MCF 10A (cell line): ENCODE measurements at places on chromosomes 3 and 15. TPM values are rescaled to one million over a fixed set of nuclear protein-coding genes. Genes with fewer than 3 reads are reported as not detected.

The LZTFL1 gene
- total RNA-seq: 30.5 and 39.5 TPM in 2 replicates

The FLNB gene
- 580 and 593 TPM in 2 replicates for total RNA-seq

DNA sequence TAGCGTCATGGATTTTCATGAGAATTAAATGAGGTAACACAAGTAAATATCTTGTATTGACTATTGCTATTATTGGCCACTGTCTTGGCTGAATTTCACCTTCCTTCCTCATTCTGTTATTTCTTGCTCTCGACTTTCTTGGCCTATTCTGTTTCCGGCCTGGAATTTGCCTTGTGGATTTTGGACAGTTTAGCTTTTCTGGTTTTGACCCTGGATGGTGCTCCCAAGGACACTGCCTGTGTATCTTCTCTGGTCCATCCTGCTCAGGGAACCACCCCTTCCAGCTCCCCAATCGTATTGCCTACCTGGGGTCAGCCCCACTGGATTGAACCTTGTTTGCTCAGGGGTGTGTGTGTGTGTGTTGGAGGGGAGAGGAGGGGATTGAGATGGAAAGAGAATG lies 376.2 kb upstream of the C2CD4B start:
- no peak overlapping the region for H3K27ac ChIP-seq
- no peaks in the 10 kb centered on the region for H3K36me3 ChIP-seq
- no peaks in the 10 kb centered on the region for H3K27me3 ChIP-seq
- no peak for DNase-seq
- H3K4me1 ChIP-seq: peaks cover 13% of the 10 kb centered on the region
- no peak overlapping the region for H3K4me3 ChIP-seq

DNA sequence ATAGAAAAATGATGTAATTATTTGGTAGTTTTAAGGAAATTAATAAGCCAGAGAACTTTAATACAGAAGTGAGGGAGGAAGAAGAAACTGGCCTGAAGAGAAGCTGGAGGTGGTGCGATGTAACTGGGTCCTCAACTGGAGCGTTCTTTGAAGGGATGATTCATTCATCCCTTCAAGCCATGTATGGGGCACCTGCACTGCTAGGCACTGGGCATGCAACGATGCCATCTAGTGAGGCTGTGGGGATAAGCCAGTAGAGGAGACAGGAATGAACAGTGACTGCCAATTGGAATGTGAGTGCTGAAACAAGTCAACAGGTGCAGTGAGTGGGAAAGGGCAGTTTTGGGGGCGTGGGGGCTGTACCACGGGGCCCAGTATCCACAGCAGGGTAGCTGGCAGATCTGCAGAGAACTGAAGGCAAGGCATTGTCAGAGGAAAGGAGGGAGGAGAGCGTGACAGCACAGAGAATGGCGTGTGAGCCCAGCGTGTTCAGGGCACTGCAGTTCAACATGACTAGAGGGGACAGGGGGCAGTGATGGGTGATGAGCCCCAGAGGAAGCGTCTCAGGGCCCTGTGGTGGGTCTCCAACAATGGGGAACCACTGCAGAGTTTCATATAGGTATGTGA lies 3.8 kb upstream of the KIF23 start:
- no peaks in the 10 kb centered on the region for H3K27me3 ChIP-seq
- no peak overlapping the region for H3K27ac ChIP-seq
- no peaks in the 10 kb centered on the region for H3K4me1 ChIP-seq
- peaks cover 6% of the 10 kb centered on the region for H3K36me3 ChIP-seq
- H3K4me3 ChIP-seq: no peak overlapping the region
- DNase-seq: peak; percentile 86

DNA sequence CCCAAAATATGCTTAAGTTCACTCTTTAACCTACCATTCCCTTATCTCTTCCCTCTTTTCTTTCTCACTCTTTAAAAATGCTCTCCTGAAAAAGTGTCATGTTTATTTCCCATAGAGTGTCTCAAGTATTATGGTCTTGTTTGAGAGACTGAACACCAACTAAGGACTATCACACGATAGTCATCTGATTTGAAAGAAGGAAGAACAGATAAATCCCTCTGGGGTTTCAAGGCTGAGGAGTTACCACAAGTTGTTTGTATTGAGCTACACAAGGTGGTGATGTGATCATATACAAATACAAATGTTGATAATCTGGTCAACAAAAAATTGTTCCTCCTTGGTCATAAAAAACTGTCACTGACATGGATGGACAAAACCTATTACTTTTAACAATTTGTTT lies 13.8 kb downstream of the MEIS2 start:
- DNase-seq: no peak
- no peaks in the 10 kb centered on the region for H3K27me3 ChIP-seq
- H3K27ac ChIP-seq: no peak overlapping the region
- peaks cover 13% of the 10 kb centered on the region for H3K4me1 ChIP-seq
- peaks cover 40% of the 10 kb centered on the region for H3K36me3 ChIP-seq
- H3K4me3 ChIP-seq: no peak overlapping the region

- H3K27me3 ChIP-seq: peaks cover 51% of the 10 kb centered on the region
- no peaks in the 10 kb centered on the region for H3K4me1 ChIP-seq
- no peaks in the 10 kb centered on the region for H3K36me3 ChIP-seq
- no peak overlapping the region for H3K4me3 ChIP-seq
Observed at GRCh38 chr3:126546549-126547239, 12.0 kb downstream of the C3orf22 start.

- no peaks in the 10 kb centered on the region for H3K36me3 ChIP-seq
- no peaks in the 10 kb centered on the region for H3K4me1 ChIP-seq
- DNase-seq: no peak
- H3K27me3 ChIP-seq: no peaks in the 10 kb centered on the region
Observed at GRCh38 chr3:130380398-130380797, 34.9 kb downstream of the COL6A5 start.

DNA sequence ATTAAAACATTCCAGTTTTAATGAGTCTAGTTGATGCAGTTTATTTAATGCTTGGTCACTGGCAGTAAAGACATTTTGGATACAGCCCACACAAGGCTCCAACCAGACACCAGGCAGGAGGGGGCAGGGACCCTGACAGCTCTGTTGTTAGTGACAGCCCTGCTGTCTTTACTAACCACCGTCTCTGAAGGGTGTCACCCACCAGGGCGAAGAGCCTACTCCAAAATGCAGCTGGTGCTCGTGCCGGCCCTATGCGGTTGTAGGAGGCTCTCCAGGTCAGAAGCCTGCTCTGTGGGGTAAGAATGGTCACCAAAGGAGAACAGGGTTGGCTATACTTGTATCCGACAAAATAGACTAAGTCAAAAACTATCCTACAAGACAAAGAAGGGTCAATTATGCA lies 132.2 kb downstream of the ATP10A start:
- no peak overlapping the region for H3K4me3 ChIP-seq
- H3K4me1 ChIP-seq: no peaks in the 10 kb centered on the region
- no peak overlapping the region for H3K27ac ChIP-seq
- H3K27me3 ChIP-seq: no peaks in the 10 kb centered on the region
- peaks cover 6% of the 10 kb centered on the region for H3K36me3 ChIP-seq

GRCh38 chr15:27062951-27063350 lies 92.0 kb downstream of the GABRG3 start:
- no peaks in the 10 kb centered on the region for H3K27me3 ChIP-seq
- no peak overlapping the region for H3K4me3 ChIP-seq
- no peak for DNase-seq
- no peak overlapping the region for H3K27ac ChIP-seq
- no peaks in the 10 kb centered on the region for H3K4me1 ChIP-seq

GRCh38 chr3:84547971-84548970 lies 410.5 kb upstream of the CADM2 start:
- H3K36me3 ChIP-seq: no peaks in the 10 kb centered on the region
- no peak overlapping the region for H3K4me3 ChIP-seq
- DNase-seq: peak; percentile 62
- H3K4me1 ChIP-seq: peaks cover 4% of the 10 kb centered on the region
- no peaks in the 10 kb centered on the region for H3K27me3 ChIP-seq

GRCh38 chr3:9276761-9277370 lies 27.4 kb upstream of the SRGAP3 start:
- DNase-seq: no peak
- H3K27me3 ChIP-seq: no peaks in the 10 kb centered on the region
- no peaks in the 10 kb centered on the region for H3K36me3 ChIP-seq
- H3K27ac ChIP-seq: no peak overlapping the region
- H3K4me3 ChIP-seq: no peak overlapping the region

- no peak for DNase-seq
- no peaks in the 10 kb centered on the region for H3K36me3 ChIP-seq
- H3K4me1 ChIP-seq: peaks cover 6% of the 10 kb centered on the region
- H3K4me3 ChIP-seq: no peak overlapping the region
Observed at GRCh38 chr3:42505128-42505848, 2.8 kb downstream of the VIPR1 start.

DNA sequence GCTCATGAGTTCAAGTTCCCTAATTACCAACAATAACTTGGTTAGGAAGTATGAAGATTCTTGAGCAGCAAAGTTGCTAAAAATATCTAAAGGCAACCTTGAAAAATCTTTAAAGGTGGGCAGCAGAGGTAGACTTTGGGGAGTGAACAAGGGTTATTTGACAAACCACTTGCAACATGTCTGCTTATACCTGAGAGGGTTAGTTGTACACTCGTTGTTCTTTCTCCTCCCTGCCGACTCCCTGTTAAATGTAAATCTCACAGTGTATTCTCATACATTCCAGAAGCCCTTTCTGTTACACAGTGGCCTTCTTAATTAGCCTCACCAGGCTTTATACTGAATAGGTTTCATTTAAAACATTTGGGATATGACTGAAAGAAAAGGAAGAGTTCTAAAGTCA lies 121.7 kb downstream of the ARNT2 start:
- peaks cover 6% of the 10 kb centered on the region for H3K36me3 ChIP-seq
- no peaks in the 10 kb centered on the region for H3K27me3 ChIP-seq
- no peaks in the 10 kb centered on the region for H3K4me1 ChIP-seq
- H3K4me3 ChIP-seq: no peak overlapping the region
- no peak overlapping the region for H3K27ac ChIP-seq
- no peak for DNase-seq

- H3K27ac ChIP-seq: no peak overlapping the region
- no peak for DNase-seq
- no peaks in the 10 kb centered on the region for H3K4me1 ChIP-seq
- H3K36me3 ChIP-seq: peaks cover 78% of the 10 kb centered on the region
- no peak overlapping the region for H3K4me3 ChIP-seq
Observed at GRCh38 chr15:42178056-42178455, 21.6 kb upstream of the PLA2G4F start.

DNA sequence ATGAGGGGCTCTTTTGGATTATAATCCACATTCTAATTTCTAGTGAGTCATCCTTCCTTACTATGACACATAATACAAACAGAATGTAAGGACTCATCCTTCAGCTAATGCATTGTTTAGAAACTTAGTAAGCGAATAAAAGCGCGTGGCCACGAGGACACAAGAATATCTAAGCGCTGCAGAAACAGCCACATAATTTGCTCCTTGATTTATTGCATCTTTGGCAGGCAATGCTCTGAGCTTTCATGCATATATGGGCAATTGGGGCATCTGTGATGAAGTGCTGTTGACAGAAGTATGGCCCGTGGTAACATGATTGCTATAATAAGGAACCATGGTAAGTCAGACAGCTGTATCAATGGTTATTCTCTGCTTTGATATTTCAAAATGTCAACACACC lies 191.3 kb upstream of the ZNF385D start:
- no peaks in the 10 kb centered on the region for H3K36me3 ChIP-seq
- no peak overlapping the region for H3K4me3 ChIP-seq
- DNase-seq: peak; percentile 61
- H3K4me1 ChIP-seq: no peaks in the 10 kb centered on the region
- no peaks in the 10 kb centered on the region for H3K27me3 ChIP-seq

- no peaks in the 10 kb centered on the region for H3K4me1 ChIP-seq
- no peak overlapping the region for H3K27ac ChIP-seq
- H3K27me3 ChIP-seq: peaks cover 32% of the 10 kb centered on the region
- H3K36me3 ChIP-seq: no peaks in the 10 kb centered on the region
- no peak for DNase-seq
- H3K4me3 ChIP-seq: no peak overlapping the region
Observed at GRCh38 chr3:15486979-15487378, 34.5 kb downstream of the COLQ start.
